ENCODE measurements at places on chromosomes 5 and 9.

GRCh38 chr5:174971210-174971609 lies 246.8 kb downstream of the MSX2 start:
- no peak for DNase-seq

DNA sequence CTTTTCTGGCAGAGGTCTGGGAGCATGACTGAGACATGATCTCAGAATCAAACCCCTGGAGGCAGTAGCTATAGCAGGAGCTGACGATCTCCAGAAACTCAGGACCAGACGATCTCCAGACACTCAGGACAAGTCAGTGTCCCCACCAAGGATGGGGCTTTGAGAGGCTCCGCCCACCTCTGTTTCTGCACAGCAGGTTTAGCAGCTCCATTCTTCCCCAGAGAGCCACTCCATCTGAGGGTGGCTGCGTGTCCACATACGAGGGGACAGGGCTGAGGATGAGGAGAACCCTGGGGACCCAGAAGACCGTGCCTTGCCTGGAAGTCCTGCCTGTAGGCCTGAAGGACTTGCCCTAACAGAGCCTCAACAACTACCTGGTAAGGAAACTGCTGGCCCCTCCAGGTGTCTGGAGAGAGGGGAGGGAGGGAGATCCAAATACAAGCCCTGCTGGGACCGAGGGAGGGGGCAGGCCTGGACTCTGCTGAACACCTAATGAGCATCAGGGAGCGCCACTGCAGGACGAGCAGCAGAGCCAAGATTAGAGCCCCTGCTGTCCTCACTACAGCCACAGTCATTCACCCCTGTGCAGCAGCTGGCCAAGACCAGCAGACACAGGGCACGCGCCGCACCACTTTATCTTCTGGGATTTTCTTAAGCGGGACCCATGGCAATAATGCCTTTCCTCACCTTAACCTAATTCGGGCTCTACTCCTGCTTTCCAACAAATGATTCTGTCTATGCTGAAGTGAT lies at the start of gene GABRP:
Gene GABRP (plus strand): TSS at position 228 of the 750 bp plus-strand sequence. CDS start 4,891 bp downstream, outside the sequence.
- no peak for DNase-seq

DNA sequence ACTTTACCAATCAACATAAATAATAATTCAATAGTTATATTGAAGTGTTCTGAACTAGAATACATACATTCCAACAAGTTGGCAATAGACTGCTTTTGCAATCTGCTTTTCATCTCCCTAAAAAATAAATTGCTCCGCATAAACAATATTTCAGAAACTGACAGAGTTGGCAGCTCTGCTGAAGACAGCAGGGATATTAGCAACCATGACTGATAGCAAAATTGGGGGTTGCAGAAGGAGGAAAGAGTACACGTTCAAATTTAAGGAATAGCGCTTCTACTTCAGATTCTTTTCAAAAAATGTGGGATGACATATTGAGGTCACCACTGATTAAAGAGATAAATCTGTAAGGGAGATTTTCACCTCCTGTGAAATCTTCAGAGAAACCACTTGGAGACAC lies 521.2 kb downstream of the DTWD2 start:
- no peak for DNase-seq

GRCh38 chr5:8473827-8474568 lies 605.0 kb downstream of the MTRR start:
- DNase-seq, result no peak

- no peak for DNase-seq
Measured at GRCh38 chr5:60811105-60811504, 33.0 kb downstream of the ELOVL7 start.

- no peak for DNase-seq
Measured at GRCh38 chr5:88830567-88830966, 52.4 kb downstream of the MEF2C start.

GRCh38 chr5:79954620-79955019 lies 36.4 kb downstream of the MTX3 start:
- no peak for DNase-seq

DNA sequence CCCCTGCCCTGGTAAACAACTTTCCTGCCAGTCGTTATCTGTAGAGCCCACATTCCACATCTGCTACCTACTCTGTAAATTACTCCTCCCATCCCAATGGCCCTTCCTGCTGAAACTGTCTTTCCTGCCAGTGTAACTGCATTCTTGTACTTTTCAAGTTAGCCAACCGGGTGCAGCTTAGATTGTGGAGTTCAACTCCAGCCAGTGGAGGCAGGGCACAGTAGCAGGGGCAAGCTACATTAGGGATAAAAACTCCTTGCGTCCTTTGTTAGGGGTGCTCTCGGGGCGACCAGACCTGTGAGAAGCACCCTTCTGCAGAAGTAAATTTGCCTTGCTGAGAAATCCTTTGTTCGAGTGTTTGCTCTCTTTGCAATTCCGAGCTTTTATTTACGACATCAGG lies 639.0 kb upstream of the TYRP1 start:
- DNase-seq, result no peak

DNA sequence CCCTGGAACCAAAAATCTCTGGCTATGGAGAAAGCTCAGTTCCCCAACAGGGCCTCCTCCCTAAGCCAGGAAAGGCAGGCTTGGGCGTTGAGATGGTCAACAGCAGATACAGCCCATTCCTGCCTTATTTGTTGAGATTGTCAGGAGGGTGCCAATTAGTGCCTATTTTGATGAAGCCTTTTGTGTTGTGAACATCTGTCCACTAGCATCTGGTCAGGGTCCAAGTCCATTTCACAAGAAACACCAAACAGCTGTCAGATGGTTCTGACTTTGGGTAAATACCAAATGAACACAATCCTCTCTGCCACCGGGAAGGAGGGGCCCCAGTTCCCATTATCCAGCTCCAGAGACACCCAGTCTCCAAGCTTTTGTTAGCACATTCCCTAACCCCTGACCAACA lies 19.9 kb downstream of the SEMA6A start:
- DNase-seq, result no peak

GRCh38 chr5:96778409-96778808 lies 29.3 kb downstream of the ERAP1 start:
- DNase-seq, result no peak

- no peak for DNase-seq
Measured at GRCh38 chr5:7876867-7877266, 7.9 kb downstream of the MTRR start.

- no peak for DNase-seq
Measured at GRCh38 chr5:115584501-115584900, 17.8 kb downstream of the TICAM2 start.

DNA sequence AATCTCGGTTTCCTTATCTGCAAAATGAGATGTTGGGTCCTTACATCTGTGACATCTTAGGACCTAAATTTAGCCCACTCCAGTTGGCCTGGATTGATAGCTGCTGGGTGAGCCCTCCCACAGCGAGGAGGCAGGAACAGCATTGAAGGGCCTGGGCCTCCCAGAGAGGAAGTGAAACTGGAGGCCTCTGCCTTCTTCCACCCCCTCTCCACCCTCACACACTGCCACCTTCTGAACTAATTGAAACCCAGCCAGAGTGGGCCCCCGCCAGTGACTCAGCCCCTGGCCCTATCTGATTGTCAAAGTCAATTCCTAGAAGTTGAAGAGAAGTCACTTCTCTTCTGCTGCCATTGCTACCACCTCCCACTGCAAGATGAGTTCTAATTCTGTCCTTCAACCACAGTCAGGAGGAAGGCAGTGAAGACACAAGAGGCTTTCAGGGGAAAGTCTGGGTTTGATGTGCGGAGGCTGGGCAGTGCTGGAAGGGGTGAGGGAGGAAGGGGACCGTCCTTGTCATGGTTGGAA lies 55.2 kb upstream of the NEK6 start:
- no peak for DNase-seq

DNA sequence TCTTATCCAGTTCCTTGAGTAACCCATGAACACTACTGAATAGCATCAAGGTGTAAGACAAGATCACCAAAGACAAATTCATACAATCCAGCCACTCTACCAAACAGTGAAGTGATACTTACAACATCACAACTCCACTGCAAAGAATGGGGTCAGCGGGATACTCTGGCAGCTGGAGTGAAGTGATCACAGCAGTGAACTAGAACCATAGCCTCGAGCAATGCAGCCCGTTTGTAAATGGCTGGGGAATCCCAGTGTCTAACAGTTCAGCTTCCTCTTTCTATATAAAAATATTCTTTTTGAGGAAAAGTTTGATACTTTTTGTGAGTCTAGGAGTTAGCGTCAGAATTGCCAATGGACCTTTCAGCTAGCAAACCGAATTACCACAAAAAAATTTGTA lies 515.2 kb downstream of the ZNF608 start:
- DNase-seq, result no peak

GRCh38 chr9:132235125-132235524 lies 73.3 kb downstream of the NTNG2 start:
- no peak for DNase-seq

- DNase-seq, result no peak
Measured at GRCh38 chr5:111016801-111017200, 54.7 kb upstream of the TSLP start.

- no peak for DNase-seq
Measured at GRCh38 chr5:171969288-171969880, 37.1 kb downstream of the FBXW11 start.

- no peak for DNase-seq
Measured at GRCh38 chr5:33227247-33227646, 213.5 kb upstream of the TARS1 start.

GRCh38 chr9:130794923-130795495 lies 40.0 kb upstream of the ABL1 start:
- no peak for DNase-seq

DNA sequence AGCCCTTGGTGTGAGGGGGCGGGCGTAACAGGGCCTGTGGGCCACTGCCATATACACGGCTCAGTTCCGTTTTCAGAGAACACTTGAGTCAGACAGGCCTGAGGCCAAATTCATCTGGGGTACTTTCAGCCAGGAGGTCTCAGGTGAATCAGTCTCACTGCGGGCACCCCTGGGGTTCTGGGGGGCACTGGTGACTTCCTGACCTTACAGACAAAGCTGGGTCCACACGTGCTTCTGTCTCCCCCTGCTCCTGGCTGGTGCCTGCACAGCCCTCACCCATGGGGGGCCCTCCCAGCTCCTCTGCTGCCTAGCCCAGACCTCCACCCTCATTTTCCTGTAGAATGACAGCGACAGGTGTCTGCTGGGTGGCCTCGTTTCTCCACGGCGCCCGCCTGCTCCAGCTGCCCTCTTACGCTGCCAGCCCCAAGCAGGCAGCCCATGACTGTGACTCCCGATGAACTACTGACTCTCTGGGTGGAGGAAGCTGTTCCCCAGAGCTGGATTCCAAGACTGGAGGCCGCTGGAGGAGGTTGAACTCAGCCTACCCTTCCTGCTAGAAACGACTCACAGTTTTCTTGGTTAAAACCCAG lies 374.1 kb upstream of the IRX4 start:
- no peak for DNase-seq

DNA sequence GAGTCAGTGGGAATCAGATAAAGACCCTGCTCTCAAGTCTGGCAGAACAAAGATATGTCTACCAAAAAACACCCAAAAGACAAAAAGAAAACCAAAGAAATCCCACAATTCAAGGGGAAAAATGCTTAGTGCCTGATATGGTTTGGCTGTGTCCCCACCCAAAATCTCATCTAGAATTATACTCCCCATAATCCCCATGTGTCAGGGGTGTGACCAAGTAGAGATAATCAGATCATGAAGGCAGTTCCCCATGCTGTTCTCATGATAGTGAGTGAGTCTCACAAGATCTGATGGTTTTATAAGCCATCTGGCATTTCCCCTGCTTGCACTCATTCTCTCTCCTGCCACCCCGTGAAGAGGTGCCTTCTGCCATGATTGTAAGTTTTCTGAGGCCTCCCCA lies 13.4 kb downstream of the FBXO10 start:
- no peak for DNase-seq

- no peak for DNase-seq
Measured at GRCh38 chr9:120845255-120845654, 2.5 kb upstream of the PSMD5 start.

GRCh38 chr5:74167206-74167929 lies 473.2 kb downstream of the ENC1 start:
- no peak for DNase-seq

GRCh38 chr9:98091735-98092612 lies 27.0 kb downstream of the TRIM14 start:
- no peak for DNase-seq

DNA sequence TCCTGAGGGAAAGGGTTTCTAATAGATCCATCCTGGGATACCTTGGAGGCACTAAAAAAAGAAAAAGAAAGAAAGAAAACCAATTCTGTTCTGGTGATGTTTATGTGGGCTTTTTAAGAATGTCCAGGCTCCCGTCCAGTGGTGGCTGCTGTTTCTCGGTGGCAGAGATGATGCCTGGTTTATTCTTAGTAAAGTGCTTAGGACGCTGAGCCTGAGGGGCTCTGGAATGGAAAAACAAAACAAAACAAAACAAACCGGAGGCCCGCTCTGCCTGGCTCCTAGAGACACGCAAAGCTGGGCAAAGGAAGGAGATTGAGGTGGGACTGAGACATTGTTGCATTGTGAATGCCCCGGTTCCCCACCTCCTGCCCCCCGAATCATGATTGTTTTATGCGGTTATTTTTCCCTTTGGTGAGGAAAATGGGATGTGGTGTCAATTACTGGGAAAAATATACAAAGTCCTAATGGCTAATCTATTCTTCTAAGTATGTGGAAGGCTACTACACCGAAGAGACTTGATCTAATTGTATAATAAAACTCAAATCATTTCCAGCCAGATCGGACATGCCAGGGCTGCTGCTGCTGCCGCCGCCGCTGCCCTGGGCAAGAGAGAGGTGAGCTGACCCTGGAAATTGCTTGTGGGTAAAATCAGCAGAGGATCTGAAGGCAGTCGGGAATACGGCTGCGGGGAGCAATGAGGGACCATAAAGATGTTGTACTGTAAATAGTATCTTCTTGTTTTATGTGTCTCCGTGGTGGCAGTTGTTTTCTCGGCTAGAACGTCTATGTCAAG lies 644.9 kb downstream of the CCDC171 start:
- no peak for DNase-seq

DNA sequence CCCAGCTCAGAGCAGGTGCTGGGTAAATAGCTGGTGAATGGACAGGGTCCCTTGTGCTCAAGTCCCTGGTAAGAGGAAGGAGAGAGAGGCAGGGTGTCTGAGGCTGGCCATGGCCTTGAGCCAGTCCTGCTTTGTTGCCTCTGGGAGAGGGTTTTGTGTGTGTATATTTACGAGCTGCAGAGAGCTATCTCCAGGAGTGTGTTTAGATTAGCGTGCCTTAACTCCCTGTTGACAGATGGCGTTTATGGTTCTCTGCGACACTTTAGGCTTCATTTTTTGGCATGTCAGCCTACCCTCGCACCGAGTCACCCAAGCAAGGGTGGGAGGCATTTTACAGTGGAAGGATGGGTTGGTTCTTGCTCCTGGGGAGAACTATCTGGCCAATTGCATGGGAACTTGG lies 22.2 kb downstream of the HMCN2 start:
- DNase-seq, result no peak

Data from effector memory CD4-positive, alpha-beta T cell (primary cell).